NCI-H1436 treated with DMSO at 0.1 percent for 48 hours (cell line): ENCODE measurements at places on chromosomes 5 and 9.

DNA sequence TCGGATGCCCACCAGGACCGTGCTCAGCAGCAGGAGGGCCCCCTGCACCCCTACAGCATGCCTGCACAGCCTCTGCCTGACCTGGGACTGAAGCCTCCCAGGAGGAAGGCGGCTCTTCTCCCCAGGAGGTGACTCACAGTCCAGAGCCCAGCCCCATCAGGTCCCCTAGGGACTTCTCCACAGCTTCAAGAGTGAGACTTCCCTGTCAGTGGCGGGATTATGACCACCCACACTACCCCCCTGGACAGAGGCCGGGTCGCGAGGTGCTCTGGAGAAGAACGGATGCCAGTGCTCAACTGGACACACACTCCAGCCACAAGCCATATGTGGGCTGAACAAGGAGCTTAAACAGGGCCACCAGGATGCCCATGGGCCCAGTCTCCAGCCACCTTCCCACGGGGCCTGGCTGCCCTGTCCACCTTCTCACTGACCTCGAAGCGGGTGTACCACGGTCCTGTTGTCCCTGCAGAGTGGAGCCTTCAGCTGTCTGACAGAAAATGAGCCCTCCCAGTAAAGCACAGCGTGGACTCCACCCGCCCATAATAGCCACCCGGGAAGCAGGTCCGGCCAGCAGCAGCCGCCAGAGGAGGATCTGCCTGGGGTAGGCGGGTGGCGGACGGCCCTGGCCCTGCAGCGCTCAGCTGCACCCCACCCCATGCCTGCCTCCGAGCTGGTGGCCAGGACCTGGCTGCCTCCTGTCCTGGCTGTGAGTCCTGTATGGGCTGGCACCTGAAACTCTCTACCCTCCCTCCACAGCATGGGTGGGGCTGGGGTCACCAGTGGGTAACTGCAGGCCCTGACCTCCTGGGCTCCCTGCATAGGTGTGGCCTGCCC, 54.7 kb downstream of the SEMA4D start:
- no peak for DNase-seq

GRCh38 chr5:65197531-65198455, 283.9 kb downstream of the ADAMTS6 start:
- DNase-seq = no peak

GRCh38 chr9:79129865-79130480, 441.8 kb upstream of the TLE4 start:
- no peak for DNase-seq

GRCh38 chr9:83066771-83067170, 3.8 kb upstream of the RASEF start:
- no peak for DNase-seq

- DNase-seq = no peak
Observed at GRCh38 chr9:23011669-23012068, 565.0 kb downstream of the DMRTA1 start.

DNA sequence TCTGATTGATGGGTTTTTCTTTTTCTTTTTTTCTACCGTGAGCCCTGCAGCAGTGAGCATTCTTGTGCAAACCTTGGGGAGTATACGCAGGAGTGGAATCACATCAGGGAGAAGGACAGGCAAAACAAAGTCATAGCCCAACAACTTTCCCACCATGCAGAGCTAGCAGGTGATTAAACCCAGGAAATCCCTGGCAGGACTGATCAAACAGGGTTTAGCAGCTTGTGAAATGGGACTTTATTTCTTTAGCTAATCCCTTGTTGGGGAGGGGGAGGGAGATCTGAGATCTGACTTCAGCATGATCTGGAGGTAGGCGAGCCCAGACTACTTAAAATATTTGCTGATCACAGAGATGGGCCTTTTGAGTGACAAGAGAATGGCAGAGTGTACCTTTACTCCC, 162.0 kb upstream of the GLRA1 start:
- DNase-seq = no peak

DNA sequence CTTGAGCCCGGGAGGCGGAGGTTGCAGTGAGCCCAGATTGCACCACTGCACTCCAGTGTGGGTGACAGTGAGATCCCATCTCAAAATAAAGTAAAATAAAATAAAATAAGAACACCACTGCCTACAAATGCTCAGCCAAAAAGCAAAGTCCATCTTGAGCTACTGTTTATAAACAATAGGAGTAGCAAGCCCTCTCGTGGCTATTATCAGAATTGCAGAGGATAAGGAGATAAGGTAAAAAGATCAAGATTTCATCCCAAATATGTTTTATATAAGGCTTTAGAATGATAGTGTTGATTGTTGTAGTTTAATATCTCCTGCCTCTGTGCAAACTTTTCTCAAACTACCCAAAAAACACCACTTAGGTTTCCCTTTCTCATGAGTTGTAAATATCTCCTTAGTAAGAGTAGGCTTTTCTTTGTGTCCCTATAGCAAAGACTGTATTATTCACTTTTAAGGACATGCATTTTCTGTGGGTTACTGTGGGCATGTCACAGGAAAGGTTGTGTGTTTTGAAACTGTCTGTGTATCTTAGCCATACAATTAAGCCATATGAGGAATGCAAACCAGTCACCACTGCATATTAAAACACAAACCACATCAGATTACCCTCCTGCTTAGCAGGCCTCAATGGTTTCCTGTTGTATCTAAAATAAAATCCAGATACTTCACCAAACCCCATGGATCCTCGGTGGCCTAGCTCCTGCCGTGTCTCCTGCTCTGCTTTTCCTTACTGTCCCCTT, 31.8 kb upstream of the CKS2 start:
- DNase-seq = no peak

DNA sequence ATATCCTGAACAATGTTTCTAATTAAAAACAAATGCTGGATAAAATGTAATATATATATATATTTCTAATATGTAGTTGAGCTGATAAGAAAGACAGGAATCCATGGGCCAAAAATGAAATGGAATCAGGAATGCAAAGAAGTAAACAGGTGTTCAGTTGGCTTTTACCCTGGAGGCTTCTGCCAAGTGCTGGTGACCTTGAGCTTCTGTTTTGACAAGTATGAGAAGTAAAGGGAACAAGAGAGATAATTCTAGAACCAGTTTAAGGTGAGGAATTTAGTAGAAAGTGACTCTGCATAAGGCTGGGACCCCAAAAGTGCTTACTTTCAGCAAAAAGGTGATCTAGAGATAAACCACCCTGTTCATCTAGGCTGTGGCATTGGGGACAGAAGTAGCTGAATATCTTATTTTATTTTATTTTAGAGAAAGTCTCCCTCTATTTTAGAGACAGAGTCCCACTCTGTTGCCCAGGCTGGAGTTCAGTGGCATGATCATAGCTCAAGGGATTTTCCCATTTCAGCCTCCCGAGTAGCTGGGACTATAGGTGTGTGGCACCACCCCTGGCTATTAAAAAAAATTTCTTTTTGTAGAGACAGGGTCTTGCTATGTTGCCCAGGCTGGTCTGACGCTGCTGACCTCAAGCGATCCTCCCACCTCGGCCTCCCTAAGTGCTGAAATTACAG, 27.0 kb downstream of the DCAF10 start:
- DNase-seq = no peak

GRCh38 chr9:4661165-4661564, 929 bp upstream of the PLPP6 start:
- DNase-seq = no peak

DNA sequence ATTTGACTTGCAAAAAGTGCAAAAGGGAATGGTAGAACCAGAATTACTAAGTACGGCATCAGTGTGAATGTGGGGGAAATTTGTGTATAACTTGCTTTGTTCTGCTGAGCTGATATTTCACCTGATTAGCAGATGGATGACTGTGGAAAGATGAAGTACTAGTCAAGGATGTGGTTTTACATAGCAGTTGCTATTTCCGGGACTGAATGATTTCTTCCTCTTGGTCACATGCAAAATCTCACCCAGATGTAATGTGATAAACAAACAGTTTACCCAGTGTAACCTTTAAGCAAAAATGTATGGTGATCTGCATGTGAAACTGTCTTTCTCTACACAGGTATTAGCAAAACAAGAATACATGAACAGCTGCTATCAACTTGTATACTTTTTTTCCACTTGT, 46.1 kb downstream of the DCP2 start:
- DNase-seq = no peak

GRCh38 chr5:179168664-179169063, 108.5 kb downstream of the ZNF354C start:
- no peak for DNase-seq

GRCh38 chr9:109585796-109586195, 87.7 kb upstream of the PTPN3 start:
- no peak for DNase-seq

GRCh38 chr9:22423566-22423965, 23.1 kb upstream of the DMRTA1 start:
- DNase-seq = no peak

DNA sequence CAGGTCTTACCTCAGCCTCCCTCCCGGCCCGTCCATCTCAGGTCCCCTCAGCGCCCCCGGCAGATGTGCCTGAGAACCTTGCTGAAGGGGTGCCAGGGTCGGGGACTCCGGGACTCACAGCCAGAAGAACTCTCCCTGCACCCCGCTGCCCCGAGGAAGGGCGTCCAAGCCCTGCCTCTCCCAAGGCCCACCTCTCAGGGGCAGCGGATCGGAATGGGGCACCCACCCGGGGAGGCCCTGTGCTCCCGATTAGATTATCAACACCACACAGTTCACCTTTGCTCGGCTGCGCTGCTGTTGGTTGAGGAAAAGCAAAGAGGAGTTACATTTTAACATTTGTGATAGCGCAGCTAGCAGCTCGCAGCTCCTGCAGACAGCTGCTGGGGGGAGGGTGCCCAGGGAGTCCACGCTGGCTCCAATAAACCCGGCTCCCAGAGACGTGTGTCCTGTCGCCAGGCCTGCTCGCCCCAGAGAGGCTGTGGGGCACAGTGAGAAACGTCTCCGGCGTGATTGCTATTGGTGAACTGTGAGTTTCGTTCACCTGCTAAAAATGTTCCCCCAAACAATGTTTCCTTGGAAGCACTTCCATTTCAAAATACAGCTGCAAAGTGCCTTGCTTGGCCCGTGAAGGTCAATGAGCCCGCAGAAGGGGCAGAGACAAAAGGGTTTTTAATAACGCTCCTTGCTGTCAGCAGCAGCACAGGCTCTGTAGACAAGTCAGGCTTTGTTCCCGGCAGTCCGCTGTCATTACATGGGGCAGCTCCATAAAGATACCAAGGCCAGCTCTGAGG, 18.6 kb upstream of the SLC6A19 start:
- DNase-seq = no peak

DNA sequence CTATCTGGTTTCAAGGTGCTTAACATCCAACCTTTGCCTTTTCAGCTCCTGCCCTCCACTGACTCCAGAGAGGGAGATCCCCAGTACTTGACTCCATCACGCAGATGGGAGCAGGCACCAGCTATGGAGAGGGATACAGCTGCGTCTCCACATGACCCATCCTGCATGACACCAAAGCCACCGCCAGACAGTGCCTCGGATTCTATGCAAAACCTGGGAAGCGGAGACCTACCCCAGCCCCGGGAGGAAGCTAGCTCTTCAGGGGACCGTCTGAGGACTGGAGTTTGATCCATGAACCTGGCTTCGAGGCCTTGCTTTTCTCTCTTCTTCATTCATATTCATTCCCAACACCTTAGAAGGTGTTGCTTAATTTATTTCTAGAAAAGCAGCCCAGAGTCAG, 24.8 kb downstream of the HRH2 start:
- no peak for DNase-seq

DNA sequence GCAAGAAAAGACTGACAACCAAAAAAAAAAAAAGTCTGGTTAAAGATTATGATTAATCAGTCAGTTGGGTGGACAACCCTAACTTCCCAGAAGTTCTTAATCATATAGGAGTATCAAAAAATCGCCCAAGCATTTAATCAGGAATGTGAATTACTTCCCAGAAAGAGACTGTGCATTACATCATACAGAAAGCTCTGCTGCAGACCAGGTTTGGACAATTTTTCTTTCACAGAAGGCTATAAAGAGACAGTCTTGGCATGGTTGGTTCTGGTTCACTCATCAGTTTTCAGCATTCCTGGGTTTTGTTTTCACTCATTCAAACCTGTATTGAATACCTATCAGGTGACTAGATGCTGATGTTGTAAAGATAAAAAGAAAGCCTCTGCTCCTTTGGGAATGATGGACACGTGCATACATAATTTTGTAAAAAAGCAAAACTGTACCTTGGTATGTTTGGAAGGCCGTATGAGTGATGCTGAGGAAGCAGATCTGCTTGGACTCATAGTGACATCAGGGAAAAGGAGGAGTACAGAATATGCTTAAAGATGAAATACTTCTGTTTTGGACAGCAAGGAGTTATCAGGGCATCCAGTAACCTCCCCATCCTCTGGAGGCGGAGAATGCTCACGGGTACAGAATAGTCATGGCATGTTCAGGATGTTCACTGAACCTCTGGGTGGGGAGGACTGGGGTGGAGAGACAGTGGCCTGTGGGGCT, 178.4 kb downstream of the GNA14 start:
- no peak for DNase-seq

DNA sequence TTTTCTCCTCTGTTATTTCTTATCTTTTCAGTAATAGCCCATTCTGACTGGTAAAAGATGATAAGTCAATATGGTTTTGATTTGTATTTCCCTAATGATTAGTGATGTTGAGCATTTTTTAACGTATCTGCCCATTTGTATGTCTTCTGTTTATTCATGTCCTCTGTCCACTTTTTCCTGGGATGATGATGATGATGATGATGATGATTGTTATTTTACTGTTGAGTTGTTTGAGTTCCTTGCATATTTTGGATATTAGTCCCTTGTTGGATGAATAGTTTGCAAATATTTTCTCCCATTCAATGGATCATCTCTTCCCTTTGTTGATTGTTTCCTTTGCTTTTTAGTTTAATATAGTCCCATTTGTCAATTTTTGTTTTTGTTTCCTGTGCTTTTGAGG, 27.0 kb downstream of the UTP15 start:
- no peak for DNase-seq

DNA sequence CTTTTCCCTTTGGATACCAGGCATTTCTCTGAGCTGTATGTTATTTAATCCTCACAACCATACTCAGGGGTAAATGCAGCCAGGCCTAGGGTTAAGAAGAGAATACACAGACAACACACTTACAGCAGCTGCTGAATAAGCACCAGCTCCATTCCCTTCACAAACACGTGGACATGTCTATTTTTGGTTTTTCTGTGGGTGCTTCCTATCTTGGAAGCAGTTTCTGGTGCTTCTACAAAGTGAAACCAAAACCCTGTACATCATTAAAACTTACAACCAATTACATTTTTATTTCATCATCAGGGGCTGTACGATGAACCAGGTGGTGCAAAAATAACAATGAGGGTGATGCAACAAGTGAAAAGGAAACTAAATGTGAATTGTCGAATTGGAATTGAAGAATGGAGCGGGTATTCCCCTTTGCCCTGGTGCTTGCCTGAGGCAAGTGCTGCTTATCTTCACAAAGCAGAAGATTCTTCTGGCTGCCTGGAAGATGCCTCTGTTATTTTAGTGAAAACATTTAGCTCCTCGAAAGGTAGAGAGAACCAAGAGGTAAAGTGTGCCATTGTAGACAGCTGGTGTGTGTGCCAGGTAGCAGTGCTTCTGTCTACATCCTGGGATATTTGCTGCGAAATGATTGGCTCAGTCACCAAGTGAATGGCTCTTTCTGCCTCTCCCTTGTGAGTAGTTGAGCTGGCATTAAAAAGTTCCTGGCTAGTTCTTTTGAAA, 18.6 kb upstream of the IFNB1 start:
- DNase-seq = no peak
